ENCODE measurements at places on chromosomes 1 and 21. TPM values are rescaled to one million over a fixed set of nuclear protein-coding genes. Genes with fewer than 3 reads are reported as not detected.

The COA6 gene
- total RNA-seq: 38.3 TPM

The IRF6 gene
- not detected for total RNA-seq

The CLEC20A gene
- total RNA-seq: not detected

The OR2G6 gene
- not detected for total RNA-seq

The CIART gene
- total RNA-seq: 1.3 TPM

The LBR gene
- total RNA-seq: 248 TPM

The F5 gene
- 9.1 TPM for total RNA-seq

The CNR2 gene
- 0.16 TPM for total RNA-seq

The OR2L3 gene
- total RNA-seq: not detected

The OR2T11 gene
- total RNA-seq: not detected

The SPRR1A gene
- total RNA-seq: not detected

The GRIK1 gene
- total RNA-seq: not detected

The ARHGEF16 gene
- not detected for total RNA-seq

The PM20D1 gene
- total RNA-seq: 1.2 TPM

The MEX3A gene
- total RNA-seq: 0.20 TPM

The FOXD2 gene
- 0.27 TPM for total RNA-seq

The FAF1 gene
- 82.1 TPM for total RNA-seq

The MAGOH gene
- total RNA-seq: 72.5 TPM

The ASCL5 gene
- total RNA-seq: not detected

The SEMA4A gene
- total RNA-seq: 10.5 TPM

The ABCG1 gene
- total RNA-seq: 11.3 TPM

The TIE1 gene
- 0.14 TPM for total RNA-seq

The KRTAP13-2 gene
- total RNA-seq: not detected

The LCE1B gene
- not detected for total RNA-seq

The GCSAML gene
- total RNA-seq: 0.16 TPM

The UQCRHL gene
- 1.9 TPM for total RNA-seq

The TMEM63A gene
- total RNA-seq: 97.9 TPM

The TENT5C gene
- total RNA-seq: 8.6 TPM

The NCF2 gene
- total RNA-seq: 22.9 TPM

The SLAMF8 gene
- total RNA-seq: 1.1 TPM

The SH3BGR gene
- 1.0 TPM for total RNA-seq
